Epithelial cell of proximal tubule (primary cell): ENCODE measurements at places on chromosomes 11 and 22.
A peak's percentile ranks its signal among the peaks of the same experiment; 100 is the strongest.

GRCh38 chr22:39723463-39723862, 152.9 kb downstream of the CACNA1I start:
- DNase-seq = no peak

- DNase-seq = no peak
Observed at GRCh38 chr11:31800398-31801265, 10.5 kb downstream of the PAX6 start.

GRCh38 chr11:17396598-17397310, 8.3 kb upstream of the KCNJ11 start:
- no peak for DNase-seq

- peak; percentile 65 for DNase-seq
Observed at GRCh38 chr11:32706985-32707741, 87.3 kb downstream of the CCDC73 start.

GRCh38 chr22:21042978-21043859, 2.5 kb upstream of the LRRC74B start:
- no peak for DNase-seq
